HS-5 (cell line): ENCODE measurements at places on chromosomes 16 and 17.

DNA sequence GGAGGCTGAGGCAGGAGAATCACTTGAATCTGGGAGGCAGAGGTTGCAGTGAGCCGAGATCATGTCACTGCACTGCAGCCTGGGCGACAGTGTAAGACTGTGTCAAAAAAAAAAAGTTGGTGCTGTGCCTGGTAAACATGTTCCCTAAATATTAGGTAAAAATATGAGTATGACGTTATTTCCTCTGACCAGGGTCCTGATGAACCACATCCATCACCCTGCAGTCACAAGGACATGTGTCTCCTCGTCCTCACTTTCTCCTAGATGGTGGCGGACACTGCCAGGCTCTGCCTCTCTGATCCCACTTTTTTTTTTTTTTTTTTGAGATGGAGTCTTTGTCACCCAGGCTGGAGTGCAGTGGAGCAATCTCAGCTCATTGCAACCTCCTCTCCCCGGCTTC is 28.7 kb downstream of the LGALS9 start:
- no peak for DNase-seq

- DNase-seq, result no peak
These were observed 165.0 kb upstream of the RBFOX1 start for GRCh38 chr16:7167626-7168025.

DNA sequence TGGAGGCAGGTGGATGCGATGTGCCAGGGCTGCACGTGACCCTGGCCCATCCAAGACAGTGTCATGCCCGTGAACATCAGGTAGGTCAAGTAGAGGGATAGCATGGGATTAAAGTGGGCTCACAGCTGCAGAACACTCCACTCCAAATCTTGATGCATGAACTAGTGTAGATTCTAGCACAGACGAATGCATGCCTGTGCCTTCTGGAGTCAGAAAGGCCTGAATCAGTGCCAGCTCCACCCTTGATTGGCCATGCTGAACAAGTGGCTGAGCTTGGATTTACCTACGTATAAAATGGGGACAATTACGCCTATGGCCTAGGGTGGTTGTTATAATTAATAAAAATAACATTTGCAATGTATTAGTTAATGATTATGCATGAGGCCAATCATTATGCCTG is 10.6 kb downstream of the IRX3 start:
- no peak for DNase-seq

GRCh38 chr16:1153480-1154160 is 714 bp downstream of the CACNA1H start:
- DNase-seq, result no peak

- DNase-seq, result no peak
These were observed 408.4 kb upstream of the CDH5 start for GRCh38 chr16:65958086-65958485.

- no peak for DNase-seq
These were observed 253.3 kb downstream of the MAF start for GRCh38 chr16:79347277-79347676.

DNA sequence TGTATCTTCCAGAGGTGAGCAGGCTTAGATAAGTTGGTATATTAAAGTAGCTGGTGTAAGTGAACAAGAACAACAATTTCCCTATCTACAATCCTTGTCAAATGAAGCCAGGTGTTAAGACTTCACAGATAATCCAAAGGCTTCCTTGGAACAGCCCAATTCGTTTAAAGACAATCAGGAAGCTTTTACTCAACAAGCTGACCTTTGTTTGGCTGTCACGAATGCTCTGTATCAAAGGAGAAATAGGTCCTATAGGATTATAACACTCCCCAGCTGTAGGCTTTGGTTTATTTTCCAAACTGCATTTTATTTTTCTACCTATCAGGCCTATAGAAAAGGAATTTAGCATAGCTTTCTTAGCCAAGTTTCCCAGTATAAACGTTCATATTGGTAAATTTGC is 766.5 kb upstream of the GOT2 start:
- no peak for DNase-seq

GRCh38 chr17:76700270-76700616 is 10.5 kb downstream of the MXRA7 start:
- no peak for DNase-seq

DNA sequence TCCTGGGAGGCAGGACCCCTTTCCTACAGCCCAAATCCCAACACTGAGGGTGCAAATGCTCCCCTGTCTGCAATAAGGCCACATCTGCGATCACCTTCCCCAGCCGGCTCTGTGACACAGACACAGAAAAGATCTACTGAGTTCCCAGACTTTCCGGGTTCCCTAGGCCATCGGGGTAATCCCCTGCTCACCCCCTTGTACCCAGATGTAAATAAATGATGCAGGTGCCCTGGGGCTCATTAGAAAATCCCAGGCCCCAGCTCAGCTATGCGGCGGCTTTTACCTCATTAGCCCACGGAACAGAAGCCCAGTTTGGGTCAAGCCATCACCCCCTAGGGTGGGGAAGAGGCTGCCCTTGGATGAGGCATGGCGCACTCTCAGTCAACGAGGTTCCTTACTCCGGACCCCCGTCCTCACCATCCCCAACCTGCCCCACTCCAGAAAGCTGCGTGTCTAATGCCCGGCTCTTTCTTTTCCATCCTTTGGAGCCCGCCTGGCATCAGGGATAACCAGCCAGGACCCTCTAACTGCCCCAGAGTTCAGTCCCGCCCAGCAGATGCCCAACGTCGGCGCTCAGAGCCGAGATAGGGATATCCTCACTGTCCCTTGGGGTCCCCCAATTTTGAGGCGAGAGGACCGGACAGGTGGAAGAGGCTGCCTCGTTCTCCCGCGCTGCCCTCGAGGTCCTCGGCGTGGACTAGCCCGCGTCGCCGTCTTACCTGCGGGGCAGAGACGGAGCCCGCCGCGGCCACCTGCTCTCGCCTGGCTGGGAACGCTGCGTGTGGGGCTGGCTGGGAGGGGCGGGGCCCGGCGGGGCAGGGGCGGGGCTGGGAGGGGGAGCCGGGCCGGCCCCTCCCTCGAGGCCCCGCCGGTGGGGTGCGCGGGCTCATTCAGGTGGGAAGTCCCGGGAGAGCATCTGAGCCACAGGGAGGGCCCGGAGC is at the start of gene ZNF385C:
Gene ZNF385C, minus strand, starts transcription at position 783 of the 941 bp plus-strand sequence. CDS start 35,417 bp downstream, outside the sequence.
- DNase-seq, result no peak

DNA sequence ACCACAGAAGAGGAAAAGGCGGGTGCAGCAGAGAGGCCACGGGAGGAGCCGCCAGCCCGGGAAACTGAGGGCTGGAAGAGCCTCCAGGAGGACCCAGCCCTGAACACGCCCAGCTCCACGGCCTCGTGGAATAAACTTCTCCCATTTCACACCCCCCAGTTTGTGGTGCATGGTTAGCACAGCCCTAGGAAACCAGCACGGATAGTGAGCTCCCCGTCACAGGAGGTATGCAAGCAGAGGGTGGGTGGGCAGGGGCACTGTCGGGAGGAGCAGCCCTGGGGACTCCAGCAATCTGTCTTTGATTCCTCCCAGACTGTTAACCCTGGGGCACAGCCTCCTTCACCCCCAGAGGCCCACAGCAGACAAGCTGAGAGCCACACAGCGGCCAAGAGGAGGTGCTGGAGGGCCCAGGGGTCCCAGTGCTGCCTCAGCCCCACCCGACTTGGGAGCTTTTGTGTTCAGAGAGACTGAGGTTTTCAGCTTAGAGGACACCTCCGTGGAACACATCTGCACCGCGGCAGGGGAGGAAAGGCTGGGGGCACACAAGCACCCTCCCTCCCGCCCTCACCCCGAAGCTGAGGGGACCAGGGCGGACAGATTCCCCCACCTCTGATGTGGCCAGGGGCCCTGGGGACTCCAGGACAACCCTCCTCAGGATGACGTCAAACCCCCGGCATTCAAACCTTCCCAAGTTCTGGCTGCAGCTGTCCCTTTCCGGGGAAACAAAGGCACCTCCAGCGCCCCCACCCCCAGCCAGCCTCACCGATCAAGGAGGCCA is 1.7 kb upstream of the IL17C start:
- no peak for DNase-seq

- no peak for DNase-seq
These were observed 365.3 kb upstream of the ERCC4 start for GRCh38 chr16:13554643-13555042.

- no peak for DNase-seq
These were observed 9.1 kb downstream of the WSCD1 start for GRCh38 chr17:6079155-6079888.

GRCh38 chr16:69266334-69267063 is 44.7 kb upstream of the VPS4A start:
- DNase-seq, result no peak

DNA sequence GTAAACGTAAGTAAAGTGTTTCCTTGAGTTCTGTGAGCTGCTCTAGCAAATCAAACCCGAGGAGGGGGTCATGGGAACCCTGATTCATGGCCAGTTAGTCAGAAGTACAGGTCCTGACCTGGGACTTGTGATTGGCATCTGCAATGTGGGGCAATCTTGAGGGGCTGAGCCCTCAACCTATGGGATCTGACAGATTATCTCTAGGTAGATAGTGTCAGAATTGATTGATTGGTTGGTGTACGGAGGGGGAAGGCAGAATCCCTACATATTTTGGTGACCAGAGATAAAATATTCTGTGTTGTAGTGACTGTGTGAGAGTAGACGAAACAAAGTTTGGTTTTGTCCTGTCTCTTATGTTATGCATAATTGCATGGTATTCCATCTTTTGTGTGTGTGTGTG is 100.5 kb upstream of the NETO2 start:
- DNase-seq, result no peak

- DNase-seq, result no peak
These were observed 58.8 kb downstream of the AP2B1 start for GRCh38 chr17:35645923-35646322.

- DNase-seq, result no peak
These were observed 140.0 kb downstream of the TANC2 start for GRCh38 chr17:63106050-63106449.

DNA sequence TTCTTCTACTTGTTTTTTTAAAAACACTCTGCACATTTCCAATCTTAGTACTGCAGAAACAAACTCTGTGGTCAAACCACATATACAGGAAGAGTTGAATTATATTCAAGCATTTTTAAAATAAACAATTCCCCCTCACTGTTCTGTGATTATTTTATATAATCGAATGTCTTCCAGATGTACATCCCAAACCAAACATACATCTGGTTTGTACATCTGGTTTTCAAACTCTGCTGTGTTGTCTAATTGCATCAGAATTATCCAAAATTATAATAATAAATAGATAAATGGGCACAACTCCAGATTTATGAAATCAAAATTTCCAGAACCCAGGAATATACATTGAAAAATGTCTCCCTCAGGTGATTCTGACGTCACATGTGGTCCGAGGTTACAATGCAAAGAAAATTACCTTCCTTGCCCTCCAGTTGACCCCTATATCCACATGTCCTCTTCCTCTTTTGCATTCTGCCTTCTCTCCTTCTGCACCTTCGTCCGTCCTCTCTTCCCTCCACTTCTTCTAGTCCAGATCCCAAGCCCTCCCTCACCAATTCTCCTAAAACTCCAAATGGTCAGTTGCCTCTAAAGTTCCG is 13.3 kb upstream of the CCDC144A start:
- no peak for DNase-seq

GRCh38 chr17:45170280-45170930 is 8.7 kb downstream of the HEXIM2 start:
- no peak for DNase-seq

GRCh38 chr17:44219616-44220212 is at the start of gene UBTF:
UBTF (minus strand) TSS chr17:44219675; CDS start chr17:44218229, 1,446 bp downstream.
- DNase-seq, result no peak

DNA sequence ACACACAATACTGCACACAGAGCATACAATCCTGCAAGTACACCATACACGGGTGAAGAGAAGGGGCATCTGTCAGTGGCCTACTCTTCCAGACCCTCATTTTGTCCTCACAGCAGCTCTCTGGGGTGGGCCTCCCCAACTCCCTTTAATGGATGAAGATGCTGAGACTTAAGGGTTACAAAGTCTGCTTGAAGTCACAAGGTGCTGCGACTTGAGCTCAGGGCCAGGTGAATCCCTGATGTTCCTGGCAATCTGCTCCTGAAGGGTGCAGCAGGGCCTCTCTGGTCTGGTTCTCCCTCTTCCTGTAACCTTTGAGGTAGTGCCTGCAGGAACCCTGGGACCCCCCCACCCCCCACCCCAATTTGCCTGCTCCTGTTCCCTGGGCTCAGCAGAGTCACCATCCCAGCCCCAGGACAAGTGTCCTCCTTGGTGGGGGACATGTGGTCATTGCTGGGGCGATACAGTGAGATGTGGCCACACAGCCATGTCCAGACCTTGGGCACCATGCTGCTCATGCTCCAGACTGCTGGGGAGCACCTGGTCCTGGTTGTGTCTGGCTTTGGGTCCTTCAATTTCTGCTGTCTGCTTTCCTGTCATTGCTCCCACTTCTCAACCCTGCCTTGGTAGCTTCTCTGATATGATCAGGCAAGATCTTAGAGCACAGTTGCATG is 107.5 kb downstream of the METRNL start:
- DNase-seq, result no peak

- DNase-seq, result no peak
These were observed 108.5 kb downstream of the MAF start for GRCh38 chr16:79492036-79492435.

DNA sequence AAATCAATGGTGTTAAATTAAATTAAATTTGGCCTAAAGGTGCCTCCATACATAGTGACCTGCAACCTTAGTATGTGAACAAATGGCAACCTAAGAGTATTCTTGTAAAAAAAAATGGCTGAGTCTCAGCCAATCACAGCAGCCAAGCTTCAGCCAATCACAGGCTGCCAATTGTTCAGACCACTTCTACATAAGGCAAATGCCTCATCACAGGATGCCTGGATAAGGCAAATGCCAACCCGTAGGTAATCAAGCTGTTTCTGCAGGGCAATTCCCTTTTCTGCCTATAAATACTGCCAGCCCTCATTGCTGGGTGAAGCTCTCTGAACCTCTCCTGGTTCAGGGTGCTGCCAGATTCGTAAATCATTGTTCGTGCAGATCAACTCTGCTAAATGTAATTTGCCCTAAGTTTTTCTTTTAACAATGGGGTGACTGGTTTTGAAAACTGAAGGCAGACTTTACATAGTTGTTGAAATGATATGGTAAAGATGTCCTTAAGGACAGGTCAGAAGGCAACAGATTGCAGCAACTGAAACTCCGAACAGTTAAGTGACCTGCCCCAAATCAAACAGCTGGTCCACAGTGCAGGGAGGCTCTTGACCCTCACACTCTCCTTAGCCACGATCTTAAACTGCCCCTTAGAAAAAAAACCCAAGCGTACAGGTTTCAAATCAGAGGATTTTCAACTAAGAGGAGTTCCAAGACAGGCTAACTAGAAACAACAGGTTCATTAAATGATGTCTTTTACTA is 50.3 kb downstream of the N4BP1 start:
- no peak for DNase-seq

DNA sequence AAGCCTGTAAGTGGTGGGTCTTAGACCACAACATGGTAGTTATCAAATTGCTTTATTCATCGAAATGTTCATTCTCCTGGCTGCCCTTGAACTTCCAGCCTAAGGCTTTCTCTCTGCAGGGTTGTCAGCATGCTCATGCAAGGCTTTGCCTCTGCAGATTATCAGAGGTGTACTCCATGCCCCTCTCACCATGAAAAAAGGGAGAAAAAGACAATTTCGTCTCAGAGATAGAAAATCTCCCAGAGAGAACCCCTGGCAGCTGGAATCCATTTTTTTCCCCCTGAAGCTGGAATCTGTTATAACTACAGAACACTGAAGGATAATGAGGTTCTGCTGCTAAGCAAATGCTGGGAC is 33.9 kb upstream of the METTL9 start:
- DNase-seq, result no peak

GRCh38 chr17:52233176-52233575 is 74.7 kb upstream of the CA10 start:
- DNase-seq, result no peak
